Neural crest cell (in vitro differentiated cells): ENCODE measurements at places on chromosomes 11 and 22.

- no peak for DNase-seq
Measured at GRCh38 chr11:18485913-18486528, 30.4 kb downstream of the LDHAL6A start.

- DNase-seq: no peak
Measured at GRCh38 chr11:95653680-95654079, 135.9 kb downstream of the FAM76B start.

- DNase-seq: no peak
Measured at GRCh38 chr11:23988381-23989006, 508.4 kb upstream of the LUZP2 start.

GRCh38 chr11:20049231-20049630 is 111.0 kb downstream of the DBX1 start:
- no peak for DNase-seq

DNA sequence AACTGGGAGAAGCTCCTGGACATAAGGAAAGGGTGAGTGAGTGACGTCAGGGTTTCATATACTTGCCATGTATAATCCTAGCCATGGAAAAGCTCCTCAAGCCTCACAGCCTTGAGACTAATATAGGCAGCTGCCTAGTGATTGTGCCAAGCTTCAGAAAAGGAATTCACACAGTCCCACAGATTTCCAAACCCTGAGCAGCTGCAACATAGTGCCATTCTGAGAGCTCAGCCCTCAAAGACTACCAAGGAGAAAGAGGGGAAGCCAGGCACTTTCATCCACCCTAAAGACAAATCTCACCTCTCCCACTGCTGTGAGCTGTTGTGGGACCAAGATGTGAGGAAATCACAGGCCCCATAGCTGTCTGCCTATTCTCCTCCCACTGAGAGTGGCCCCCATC is 707.9 kb upstream of the ANO5 start:
- DNase-seq: no peak

GRCh38 chr11:5505363-5506048 is 4.3 kb downstream of the UBQLN3 start:
- DNase-seq: no peak

DNA sequence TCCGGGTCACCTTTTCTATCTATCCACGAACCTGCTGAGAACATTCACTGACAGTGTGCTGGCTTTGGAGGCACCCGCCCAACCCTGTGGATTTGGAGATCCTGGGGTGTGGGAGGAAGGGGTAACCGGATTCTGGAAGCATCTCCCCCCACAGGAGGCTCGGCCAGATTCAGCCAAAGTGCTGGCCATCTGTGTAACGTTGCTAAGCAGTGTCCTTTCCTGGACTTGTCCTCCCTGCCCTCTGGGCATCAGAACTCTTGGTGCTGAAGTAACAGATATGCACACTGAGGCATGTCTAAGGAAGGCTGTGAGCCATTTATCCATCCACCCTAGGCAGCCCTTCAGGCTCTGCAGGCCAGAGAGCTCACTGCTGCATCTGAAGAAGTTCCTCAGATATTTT is 85.7 kb downstream of the SNX19 start:
- DNase-seq: no peak

DNA sequence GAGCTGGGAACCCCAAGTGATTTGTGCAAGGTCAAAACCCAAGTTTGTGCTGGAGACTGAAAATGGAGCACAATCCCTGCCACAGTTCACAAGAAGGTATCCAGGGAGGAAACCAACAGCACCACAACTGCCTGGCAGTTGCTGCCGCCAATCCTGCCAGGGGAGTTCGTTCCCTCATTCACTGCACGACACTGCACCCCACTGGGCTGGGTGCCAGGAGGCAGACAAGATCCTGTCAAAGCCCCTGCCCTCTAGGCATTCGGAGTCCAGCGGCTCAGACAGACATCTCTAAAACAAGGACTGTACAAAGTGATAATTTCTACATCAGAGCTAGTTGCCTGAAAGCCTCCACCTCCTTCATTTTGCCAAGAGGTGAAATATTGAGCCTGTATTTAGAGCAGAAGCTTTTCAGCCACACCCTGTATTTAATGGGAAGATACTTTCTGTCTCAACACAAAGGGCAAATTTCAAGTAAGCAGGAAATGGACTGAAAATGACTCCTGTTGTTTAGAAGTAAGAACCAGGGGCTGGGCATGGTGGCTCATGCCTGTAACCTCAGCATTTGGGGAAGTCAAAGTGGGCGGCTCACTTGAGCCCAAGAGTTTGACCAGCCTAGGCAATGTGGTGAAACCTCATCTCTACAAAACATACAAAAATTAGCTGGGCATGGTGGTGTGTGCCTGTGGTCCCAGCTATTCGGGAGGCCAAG is 277.4 kb upstream of the NARS2 start:
- DNase-seq: no peak

DNA sequence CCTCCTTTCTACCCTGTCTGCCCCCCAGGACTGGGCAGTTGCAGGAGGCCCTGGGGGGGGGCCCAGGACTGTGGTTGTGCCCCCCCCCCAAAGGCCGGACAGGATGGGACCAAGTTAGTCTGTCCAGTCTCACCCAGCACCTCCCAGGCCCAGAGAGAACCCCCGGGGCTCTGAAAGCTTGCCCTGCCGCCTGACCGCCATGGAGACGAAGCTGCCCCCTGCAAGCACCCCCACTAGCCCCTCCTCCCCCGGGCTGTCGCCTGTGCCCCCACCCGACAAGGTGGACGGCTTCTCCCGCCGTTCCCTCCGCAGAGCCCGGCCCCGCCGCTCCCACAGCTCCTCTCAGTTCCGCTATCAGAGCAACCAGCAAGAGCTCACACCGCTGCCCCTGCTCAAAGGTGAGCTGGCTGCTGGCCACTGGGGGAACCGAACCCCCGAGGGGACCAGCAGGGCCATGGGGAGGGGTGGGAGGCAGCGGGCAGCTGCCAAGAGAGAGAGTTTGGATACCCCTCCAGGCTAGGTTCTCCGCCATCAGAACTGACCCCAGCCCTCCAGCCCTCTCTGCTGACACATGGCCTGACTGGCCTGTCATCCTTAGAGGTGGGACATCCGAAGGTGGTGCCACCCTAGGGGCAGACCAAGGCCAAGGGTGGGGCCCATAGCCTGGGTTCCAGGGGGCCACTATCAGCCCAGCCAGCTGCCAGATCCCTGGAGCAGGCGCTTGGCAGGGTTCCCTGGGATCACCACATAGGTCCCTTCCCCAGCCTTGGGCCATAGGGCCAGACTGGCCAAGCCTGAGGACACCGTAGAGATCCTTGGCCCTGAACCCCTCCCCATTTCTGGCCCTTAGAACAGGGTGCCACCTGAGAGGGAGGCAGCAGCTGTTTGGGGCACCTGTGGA is 1.3 kb downstream of the PPP2R5B start:
- no peak for DNase-seq

- DNase-seq: no peak
Measured at GRCh38 chr11:7016011-7016410, 4.1 kb downstream of the ZNF214 start.

DNA sequence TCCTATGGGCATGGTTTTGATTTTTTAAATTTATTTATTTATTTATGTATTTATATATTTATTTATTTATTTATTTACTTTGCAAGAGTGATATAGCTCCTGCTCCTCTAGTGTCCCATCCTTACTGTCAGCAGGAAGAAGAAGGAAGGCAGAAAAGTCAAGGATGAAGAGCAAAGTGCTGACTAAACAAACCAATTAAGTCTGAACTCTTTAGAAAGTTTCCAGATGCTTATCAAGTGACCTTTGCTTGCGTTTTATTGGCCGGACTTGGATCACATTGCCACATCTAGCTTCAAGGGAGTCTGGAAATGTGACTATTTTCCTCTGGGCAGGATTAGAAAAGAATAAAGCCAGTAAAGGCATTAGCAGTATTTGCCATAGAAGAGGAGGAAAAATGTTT is 8.7 kb upstream of the OR4B1 start:
- DNase-seq: no peak
